ENCODE measurements at places on chromosomes 6 and 20.

DNA sequence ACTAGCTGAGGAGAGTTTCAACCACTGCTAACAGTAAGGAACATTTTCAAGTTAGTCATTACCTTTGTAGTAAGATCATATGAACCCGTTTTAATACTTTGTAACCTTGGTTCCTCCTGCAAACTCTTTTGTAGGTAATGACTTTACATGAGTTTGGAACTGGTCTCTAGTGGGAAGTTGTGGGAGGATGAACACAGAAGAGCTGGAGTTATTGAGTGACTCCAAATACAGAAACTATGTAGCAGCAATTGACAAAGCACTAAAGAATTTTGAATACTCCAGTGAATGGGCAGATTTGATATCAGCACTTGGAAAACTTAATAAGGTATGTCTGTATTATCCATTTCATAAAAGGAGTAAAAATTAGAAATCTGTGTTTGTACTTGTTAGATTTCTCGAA is 29.3 kb downstream of the DOP1A start:
- no peak for DNase-seq

DNA sequence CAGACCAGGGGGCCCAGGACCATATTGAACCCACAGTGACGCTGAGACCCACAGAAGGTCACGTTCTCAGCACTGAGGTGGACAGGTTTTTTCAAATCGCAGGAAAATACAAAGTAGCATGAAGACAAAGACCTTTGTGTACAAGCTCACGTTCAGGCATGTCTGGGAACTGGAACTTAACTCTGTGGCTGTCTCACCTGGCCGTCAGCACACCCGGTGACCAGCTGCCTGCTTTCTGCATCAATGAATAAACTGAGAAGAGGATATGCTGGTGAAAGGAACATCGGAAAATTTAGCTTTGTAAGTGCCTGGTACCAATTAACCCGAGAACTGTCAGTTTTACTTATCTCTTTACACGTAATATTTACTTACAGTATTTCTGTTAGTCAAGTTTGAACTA is 36.5 kb downstream of the WDR27 start:
- no peak for DNase-seq

DNA sequence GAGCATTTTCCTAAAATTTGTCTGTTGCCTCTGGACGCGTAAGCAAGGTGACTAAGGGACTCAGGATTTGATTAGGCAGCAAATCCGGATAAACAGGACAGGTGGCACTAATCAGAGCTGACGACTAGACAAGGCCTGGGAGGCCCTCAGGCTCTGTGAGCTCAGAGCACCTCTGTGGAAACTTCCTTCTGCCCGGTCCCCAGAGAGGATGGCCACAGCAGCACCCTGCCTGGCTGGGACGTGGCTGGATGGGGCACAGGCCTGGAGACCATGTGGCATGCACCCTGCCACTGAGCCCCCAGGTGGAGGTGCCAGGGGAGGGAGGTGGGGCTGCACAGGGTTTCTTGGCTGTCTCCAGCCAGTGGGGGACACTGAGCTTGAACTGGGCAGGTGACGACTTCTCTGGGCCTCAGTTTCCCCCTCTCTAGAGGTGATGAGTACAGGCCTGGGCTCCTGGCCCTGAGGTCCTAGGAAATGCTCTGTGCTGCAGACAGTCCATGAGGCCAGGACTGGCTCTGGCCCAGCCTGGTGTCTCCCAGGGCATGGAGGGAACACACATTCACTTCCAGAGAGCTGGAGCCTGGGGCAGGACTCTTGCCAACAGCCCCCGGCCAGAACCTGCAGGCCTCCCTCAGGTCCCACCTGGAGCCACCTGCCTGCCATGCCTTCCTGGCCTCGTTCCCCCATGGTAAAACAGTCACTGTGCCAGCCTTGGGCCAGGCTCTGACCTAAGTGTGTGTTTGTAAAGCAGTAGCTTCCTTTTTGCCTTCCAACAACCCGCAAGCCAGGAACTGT is 39.6 kb upstream of the STX16 start:
- DNase-seq, result no peak

DNA sequence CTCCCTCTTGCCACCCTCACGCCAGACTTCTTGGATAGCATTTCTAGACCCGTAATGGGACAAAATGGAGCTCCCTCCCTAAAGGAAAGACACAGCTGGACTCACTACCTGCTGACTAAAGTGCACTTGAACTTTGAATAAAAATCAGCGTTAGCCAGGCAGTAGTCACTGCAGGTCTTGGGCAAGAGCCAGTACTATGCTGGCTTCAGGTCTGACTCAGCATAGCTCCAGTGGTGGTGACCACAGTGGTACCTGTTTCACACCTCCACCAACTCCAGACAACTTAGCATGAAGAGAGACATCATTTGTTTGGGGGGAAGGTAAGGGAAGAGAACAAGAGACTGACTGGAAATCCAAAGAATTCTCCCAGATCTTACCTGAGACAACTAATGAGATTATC is 906.8 kb downstream of the GRIK2 start:
- DNase-seq, result no peak

DNA sequence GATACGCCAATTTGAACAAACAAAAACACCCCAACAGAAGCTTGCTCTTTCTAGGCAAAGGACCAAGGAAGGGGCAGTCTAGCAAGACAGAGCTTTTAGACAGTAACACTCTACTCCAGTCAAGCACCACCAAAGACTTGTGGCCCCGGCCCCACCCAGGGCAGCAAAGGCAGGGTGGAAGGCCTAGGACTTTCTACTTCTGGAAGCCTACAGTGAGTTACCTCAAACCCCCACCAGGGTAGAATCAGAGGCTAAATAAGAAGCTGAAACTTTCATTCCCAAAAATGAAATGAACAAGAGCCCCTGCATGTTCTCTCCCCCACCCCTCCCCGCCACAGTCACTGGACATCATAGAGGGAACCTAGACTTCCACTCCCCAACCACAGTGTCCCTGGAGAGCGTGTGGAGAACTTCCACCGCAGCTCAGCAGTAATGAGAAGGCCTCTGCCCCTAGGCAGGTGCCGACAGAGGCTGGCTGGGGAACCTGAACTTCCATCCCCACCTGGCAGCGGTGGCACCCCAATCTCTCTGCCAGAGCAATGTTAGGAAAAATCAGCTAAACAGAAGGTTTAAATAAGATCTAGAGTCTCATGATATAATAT is 40.0 kb downstream of the KATNA1 start:
- no peak for DNase-seq

GRCh38 chr6:5606546-5606945 is 345.2 kb downstream of the FARS2 start:
- no peak for DNase-seq

- DNase-seq, result no peak
Observed at GRCh38 chr6:32223258-32224235, at the start of gene NOTCH4. Gene NOTCH4, minus strand, starts transcription at chr6:32224067. Its CDS starts 139 bp downstream, at chr6:32223928.

DNA sequence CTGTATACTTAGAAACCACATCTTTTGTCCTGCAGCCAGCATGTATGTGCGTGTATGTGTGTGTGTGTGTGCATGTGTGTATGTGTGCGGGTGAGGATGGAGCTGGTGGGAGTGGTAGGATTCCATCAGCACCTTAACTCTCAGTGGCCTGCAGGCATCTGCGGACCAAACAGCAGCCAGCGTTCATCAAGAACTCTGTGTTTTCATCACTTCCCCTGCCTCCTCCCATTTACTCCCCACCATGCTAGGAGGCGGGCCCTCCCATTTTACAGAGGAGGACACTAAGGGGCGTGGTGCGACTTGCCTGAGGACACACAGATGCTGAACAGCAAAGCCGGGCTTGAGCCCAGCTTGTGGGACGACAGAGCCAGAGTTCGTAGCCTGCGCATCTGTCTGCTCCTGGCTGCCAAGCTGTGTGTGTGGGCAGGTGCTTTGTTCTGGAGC is 8.9 kb downstream of the VSTM2L start:
- no peak for DNase-seq

DNA sequence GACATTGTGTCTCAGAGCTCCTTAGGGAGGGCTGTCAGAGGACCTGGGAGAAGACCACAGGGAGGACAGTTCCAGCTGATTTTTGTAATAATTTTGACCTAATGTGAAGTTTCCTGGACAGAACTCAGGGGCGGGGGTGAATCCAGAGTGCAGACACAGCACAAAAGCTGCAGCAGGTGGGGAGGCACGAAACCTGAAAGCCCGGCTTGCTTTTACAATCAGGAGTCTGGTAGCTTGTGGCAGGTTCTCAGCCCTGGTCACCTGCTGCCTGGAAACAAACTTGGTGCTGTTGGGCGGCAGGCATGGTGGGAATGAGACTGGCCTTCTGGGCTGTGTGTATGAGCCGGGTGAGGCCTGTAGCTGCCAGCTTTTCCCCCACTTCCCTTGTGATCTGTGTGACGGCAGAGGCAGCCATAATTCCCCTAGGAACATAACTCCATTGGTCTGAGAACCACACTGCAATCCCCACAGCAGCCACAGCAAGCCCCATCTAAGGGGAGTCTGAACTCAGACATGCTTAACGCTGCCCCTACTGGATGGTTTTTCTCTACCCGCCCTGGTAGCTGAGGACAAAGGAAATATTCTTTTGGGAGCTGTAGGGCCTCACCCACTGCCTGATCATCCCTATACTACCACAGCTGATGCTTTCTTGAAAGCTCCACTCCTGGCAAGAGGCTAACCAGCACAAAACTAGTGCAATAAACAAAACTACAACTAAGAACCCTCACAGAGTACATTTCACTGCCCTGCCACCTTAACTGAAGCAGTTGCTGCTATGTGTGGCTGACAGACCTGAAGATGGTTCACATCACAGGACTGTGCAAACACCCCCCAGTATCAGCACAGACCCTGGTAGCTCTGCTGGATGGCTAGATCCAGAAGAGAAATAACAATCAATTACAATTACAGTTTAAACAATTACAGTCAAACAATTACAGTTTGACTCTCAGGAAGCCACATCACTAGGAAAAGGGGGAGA is 1055.1 kb upstream of the GJE1 start:
- no peak for DNase-seq

GRCh38 chr6:44172731-44173500 is 14.3 kb downstream of the CAPN11 start:
- DNase-seq, result peak; percentile 35

- DNase-seq, result no peak
Observed at GRCh38 chr20:5888041-5888440, 62.3 kb downstream of the TRMT6 start.

DNA sequence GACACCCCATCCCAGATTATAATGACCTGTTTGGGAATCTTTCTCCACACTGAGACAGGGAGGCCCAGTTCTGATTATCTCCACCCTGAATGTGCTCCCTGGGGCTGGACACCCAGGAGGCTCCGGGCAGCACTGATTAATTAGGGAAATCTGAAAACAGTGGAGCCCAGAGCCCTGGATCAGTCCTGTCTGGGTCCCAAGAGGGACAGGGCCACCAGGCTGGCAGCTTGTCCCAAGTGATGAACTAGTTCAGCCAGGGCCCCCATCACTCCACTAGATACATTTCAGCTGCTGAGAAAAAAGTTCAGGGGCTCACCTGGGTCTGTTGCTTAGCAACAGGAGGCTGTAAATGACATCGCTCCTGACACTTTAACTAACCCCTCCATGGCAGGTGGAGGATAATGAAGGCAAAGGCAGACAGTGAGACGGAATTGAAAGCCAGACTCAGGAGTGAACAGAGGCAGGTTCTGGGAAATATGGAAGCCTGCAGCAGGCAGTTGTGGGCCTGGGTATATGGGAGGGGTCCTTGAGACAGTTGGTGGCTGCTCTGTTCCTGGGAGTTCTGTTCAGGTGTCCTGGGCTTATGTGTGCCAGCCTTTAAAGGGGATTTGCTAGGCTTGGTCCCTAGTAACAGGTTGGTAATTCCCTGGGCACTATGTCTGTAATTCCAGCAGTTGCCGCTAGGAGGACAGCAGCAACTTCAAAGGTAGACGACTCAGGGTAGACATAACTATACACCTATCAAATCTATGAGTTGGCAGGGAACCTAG is 78.3 kb upstream of the CTNNBL1 start:
- no peak for DNase-seq

- no peak for DNase-seq
Observed at GRCh38 chr6:53233309-53233708, 84.7 kb upstream of the GCM1 start.

DNA sequence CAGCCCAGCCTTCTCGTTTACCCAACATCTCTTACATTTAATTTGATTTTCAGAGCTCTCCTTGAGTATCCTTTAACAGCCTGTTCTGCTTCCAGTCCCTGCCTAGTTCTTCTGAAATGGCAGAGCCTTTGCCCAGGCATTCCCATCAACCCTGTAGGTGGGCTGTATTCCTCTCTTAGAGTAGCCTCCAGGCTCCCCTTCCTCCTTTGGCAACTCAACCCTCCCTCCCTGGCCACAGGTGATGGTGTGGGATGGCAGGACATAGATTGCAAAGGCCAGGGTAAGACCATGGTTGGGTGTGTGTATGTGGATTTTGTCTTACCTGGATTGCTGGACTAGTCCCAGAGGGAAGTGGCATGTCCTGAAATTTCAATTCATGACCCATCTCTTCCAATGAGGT is 125.4 kb downstream of the F13A1 start:
- no peak for DNase-seq

DNA sequence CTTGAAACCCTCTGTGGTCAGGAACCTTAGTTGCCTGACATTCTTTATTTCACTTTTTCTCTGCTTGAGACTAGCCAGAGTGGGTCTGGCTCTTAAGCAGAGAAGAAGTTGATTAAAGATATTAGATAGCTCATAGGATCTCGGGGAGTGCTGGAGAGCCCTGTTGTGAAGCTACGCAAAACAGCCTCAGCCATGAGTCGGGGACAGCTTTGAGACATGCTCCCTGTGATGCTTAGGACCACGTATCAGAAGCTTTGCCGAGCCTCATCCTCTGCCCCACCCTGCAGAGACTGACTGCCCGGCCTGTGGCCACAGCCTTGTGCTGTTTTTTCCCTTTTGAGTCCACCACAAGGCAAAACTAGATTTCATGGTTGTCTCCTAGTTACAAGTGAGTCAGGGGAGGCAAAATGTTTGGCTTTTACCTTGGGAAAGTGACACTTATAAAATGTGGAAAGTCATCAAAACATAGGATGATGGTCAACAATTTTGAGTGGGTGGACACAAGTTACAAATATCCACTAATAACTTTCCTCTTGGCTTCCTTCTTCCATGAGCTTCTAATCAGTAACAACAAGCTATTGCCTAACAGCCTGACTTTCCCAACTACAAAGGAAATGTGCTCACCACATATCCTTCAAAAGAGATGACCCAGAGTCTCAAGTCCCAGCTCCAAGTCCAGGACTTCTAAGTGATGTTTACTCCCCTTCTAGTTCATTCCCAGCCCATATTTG is 108.4 kb downstream of the JAG1 start:
- DNase-seq, result no peak

- no peak for DNase-seq
Observed at GRCh38 chr6:15893556-15894253, 230.9 kb upstream of the DTNBP1 start.

GRCh38 chr6:158211273-158212055 is 43.3 kb downstream of the GTF2H5 start:
- no peak for DNase-seq

DNA sequence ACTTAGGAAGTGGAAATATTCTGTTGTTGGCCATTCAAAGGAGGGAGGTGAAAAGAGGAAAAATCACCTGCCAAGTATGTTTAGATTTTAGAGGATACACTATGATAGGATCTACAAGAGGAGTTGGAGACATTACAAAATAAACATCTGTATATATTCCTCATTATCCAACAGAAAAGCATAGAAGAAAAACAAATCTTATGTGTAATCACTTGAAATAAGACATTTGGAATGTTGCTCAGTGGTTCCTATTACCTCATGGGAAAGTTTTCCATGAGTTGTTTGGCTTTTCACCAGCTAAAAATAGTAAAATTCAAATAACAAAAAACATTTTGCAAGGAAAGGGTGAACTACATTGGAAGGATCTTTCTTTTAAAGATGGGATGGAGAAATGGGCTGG is 76.7 kb upstream of the CARMIL1 start:
- no peak for DNase-seq

- no peak for DNase-seq
Observed at GRCh38 chr6:145028144-145028818, 707.0 kb downstream of the EPM2A start.

GRCh38 chr6:112441607-112442006 is 94.5 kb downstream of the RFPL4B start:
- DNase-seq, result no peak
